WERI-Rb-1 (cell line): ENCODE measurements at places on chromosomes 5 and 9.

DNA sequence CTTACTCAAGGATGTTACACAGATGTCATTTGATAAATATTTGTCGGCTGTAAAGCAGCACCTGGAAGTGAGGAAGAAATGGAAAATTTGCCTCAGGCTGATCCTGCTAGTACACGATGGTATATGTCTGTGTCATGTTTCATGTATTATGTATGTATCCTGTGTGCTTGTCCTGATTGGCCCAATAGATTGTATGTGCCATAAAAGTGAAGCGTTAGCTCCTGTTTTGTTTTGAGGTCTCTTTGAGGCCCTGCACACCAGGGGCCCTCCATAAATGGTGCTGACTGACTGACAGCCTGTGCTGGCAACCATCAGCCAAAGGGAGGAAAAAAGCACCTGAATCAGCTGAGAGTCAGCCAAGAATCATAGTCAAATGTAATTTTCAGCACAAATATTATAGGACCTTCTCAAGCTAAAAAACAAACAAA, 11.8 kb upstream of the LNPEP start:
- DNase-seq, result no peak

- no peak for DNase-seq
These were observed 183.8 kb downstream of the ASTN2 start for GRCh38 chr9:117231012-117231411.

DNA sequence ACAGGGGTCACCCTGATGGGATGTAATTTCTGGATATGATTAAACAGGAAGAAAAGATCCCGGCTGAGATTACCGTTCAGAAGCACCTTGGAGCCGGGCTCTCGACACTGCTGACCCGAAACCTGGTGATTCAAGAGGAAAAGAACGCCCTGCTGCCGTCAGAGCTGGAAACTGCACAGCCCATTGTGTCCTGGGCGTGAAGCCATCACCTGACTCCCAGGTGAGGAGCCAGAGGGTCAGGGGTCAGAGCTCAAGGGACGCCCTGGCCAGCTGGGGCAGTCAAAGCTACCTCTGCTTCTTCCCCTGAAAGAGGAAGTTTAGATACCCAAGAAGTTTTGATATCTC, 17.8 kb upstream of the SLC12A7 start:
- no peak for DNase-seq

DNA sequence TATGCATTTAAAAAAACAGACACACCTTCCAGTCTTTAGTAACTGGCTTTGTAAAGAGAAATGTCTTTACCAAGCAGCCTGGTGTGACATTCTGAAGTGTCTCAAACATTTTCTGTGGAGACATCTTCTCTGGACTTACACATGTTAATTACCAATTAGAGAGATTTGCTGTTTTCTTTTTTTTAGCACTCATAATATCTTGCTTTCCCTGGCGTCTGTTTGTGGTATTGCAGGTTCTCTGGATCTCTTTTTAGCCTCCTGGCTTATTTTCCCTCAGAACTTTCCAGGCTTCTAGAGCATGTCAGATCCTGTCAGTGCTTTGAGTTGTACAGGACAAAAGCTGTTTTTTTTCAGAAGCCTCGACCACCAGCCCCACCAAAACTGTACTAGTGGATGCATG, 92.5 kb downstream of the MSX2 start:
- DNase-seq, result no peak

DNA sequence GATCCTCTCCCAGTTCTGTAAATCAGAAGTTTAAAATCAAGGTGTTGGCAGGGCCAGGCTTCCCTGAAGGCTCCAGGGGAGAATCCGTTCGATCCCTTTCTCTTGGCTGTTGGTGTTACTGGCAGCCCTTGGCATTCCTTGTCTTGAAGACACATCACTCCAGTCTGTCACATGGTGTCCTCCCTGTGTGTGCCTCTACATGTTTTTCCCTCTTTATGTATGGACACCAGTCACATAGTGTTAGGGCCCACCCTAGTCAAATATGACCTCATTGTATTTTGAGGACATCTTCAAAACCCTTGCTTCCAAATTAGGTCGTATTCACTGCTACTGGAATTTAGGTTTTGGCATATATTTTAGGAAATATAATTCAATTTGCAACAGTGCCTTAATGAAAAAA, 94.6 kb downstream of the RASEF start:
- no peak for DNase-seq

DNA sequence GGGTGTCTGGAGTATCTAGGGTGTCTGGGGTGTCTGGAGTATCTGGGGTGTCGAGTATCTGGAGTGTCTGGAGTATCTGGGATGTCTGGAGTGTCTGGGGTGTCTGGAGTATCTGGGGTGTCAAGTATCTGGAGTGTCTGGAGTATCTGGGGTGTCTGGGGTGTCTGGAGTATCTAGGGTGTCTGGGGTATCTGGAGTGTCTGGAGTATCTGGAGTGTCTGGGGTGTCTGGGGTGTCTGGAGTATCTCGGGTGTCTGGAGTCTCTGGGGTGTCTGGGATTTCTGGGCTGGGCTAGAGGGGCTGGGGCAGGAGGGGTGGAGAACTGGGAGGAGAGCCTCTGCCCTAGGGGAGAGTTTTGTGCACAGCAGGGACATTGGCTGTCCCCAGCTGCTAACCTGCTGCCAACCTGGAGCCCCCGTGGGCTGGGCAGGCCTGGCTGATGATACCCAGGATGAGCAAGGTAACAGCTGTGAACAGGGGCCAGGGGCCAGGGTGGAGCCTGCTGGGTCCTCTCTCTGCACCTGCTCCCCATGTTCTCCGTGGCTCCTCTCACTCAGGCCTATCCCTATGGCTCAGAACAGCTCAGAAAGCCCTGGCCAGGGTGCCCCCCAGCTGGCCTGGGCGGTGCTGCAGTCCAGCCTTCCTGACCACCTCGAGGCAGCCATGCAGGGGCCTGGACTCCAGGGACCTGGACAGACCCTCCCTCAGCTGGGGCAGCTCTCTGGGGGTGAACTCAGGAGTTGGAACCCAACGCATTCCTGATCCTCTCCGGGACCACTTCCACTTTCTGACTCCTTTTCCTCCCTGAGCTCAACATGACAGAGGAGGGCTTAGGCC, 29.9 kb downstream of the LHX3 start:
- DNase-seq, result peak; percentile 75

DNA sequence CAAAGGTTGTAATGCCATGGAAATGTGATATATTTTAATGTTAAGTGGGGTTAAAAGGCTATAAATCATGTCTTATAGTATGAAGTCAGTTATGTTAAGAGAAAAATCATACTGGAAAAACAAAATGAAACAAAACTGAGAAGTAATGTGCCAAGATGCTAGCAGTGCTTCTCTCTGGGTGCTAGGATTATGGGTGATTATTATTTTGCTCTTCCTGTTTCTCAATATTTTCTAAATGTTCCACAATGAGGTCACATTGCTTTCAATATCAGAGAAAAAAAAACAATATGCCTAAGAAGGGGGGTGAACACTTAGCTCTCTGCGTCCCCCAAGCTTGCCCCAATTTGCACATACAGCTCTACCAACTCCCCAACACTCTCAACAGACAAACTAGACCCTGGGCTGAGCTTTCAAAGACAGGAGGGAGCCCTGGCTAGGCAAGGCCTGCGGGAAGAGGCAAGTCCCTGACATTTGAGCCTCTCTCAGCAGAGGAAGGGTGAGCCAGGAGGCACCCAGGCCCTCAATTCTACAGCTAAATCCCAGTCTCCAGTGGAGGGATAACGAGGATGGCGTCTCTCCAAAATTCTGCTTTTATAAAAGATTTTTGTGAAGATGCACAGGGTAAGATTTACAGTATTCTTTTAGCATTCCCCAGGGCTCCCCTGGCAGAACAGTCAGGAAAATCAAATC, 24.4 kb downstream of the WHRN start:
- DNase-seq, result no peak

DNA sequence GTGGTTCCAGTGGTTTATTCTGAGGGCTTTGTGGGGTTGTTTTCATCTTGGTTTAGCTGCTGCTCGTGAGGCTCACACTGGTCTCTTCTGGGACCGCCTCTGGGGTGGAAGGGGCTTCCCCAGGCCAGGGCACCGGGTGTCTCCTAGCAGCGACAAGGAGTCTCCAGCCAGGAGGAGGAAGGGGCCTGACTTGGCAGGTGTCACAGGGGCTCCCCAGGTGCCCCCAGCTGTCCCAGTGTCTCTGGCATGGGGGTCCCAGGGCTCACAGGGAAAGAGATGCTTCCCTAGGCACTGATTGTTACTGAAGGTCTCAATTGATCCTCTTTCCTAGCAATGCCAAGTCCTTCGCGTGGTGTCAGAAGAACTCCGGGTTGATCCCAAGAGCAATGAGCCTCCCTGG, 241.1 kb upstream of the IRX4 start:
- no peak for DNase-seq

- no peak for DNase-seq
These were observed 76.3 kb downstream of the MTREX start for GRCh38 chr5:55384072-55384471.

- peak; percentile 43 for DNase-seq
These were observed 34.9 kb upstream of the FOXI1 start for GRCh38 chr5:170070556-170071412.

DNA sequence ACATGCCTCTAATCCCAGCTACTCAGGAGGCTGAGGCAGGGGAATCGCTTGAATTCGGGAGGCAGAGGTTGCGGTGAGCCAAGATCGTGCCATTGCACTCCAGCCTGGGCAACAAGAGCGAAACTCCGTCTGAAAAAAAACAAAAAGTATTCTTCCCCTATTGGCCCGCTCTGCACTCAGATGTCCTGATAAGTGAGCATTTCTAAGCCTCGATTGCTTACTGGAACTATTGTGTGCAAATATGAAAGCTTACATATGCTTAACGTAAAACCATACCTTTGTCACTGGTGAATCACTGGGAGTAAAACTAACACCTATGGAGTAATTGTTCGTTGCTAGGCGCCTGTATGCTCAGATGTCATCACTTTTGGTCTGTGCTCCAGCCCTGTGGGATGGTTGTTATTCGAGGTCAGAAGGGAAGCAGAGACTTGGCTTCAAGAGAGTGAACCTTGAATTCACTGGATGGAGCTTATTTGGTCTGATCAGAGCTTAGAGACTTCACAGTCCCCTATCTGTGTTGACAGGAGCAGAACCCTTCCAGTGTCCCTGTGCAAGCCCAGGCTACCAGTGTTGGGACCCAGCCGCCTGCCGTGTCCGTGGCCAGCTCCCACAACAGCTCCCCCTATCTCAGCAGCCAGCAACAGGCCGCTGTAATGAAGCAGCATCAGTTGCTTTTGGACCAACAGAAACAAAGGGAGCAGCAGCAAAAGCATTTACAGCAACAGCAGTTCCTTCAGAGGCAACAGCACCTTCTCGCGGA, 25.3 kb upstream of the LTC4S start:
- DNase-seq, result no peak

DNA sequence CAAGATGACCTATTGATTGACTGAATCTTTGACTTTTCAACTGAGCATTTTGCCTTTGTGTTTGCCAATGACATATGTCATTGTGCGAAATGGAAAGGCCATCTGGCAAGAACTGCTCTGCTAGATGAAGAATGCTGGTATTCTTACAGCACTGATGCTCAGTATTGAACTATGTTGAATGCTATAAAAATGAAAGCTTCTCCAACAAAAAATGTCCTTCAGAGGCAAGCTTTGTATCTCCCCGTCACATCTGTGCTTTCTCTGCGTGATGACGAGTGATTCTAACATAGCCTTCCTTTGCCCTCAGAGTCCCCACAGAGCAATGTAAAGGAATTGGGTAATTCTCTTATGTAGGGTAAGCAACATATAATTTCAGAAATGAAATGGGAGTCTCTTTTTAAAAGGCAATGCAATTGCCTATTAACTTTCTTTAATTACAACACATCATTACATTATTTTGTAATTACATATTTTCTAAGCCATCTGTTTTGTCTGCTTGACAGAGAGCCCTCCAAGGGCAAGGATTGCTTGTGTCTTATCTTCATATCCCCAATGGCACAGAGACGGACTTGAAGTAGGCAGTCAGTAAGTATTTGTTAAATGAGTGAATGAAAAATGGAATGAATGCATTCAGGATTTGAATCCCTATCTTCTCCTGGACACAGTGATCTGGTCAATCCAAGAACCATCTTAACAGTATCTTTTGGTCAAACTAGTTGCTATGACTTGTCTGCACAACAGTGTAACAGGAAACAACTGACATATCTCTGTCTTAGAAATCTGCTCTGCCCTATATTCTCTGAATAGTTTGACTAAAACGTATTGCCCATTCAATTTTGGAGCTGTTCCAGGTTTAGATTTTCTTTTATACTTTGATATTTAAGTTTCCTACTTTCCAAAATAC, 46.1 kb downstream of the ENC1 start:
- no peak for DNase-seq

- no peak for DNase-seq
These were observed 43.5 kb downstream of the FOXI1 start for GRCh38 chr5:170149206-170149515.

- DNase-seq, result no peak
These were observed 27.1 kb downstream of the LARP1 start for GRCh38 chr5:154782326-154782725.

DNA sequence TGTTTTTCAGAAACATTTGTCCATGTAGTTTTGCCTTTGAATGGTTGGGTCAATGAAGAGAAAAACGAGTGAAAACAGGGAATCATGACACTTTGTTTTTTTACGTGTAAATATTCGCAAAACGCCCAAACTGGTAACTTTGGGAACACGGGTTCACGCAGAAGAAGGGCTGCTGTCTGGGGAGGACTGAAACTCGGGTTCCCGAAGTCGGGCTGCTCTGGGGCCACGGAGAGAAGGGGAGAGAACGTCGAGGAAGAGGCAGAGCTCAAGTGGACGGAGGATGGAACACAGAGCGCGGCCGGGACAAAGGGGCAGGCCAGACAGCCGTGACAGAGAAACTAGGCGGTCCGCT, 478 bp upstream of the SETD9 start:
- DNase-seq, result no peak

DNA sequence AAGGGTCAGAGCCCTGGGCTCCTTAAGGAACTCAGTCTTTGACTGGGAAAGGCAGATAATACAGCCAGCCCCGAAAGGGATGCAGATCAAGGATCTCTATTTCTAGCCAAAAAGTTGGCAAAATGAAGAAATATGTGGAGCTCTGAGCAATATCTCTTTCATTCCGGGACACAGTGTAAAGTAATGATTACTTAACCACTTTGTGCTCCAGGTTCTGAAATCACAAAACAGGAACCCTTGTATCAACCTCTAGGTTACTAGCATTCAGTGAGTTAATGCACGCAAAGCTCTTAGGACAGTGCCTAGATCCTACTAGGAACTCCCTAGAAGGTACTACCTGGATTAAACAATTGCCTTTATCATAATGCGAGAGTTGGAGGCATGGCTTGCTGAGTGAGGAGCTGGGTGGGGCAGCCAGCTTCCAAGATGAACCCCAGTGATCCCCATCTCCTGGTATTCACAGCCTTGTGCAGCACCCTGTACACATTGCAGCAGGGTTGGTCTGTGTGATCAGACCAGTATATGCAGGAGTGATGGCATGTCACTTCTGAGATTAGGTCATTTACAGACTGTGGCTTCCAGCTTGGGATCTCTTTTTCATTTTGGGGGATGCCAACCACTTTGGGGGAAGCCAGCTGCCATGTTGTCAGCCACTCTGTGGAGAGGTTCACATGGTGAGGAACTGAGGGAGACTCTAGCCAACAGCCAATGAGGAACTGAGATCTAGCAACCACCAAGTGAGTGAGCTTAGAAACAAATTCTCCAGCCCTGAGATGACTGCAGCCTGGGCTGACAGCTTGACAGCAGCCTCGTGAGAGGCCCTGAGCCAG, 103.1 kb upstream of the SLC44A1 start:
- peak; percentile 61 for DNase-seq
